ENCODE measurements at places on chromosomes 6 and 20. TPM values are rescaled to one million over a fixed set of nuclear protein-coding genes. Genes with fewer than 3 reads are reported as not detected.

RIPOR3 gene
- not detected for total RNA-seq

FAM229B gene
- 2.2 TPM for total RNA-seq

PTK6 gene
- 0.71 TPM for total RNA-seq

SRSF12 gene
- not detected for total RNA-seq

CCN6 gene
- total RNA-seq, result not detected

PCSK2 gene
- not detected for total RNA-seq

ALDH5A1 gene
- total RNA-seq, result 3.2 TPM

DHX16 gene
- 40.4 TPM for total RNA-seq

HLA-DOB gene
- total RNA-seq, result 2.4 TPM

SMPDL3A gene
- not detected for total RNA-seq

MCM3 gene
- 189 TPM for total RNA-seq

CAGE1 gene
- not detected for total RNA-seq

COL11A2 gene
- 1.3 TPM for total RNA-seq

RSPH4A gene
- 0.15 TPM for total RNA-seq

HLA-C gene
- 1,446 TPM for total RNA-seq

ERVFRD-1 gene
- total RNA-seq, result not detected

PKIG gene
- 5.1 TPM for total RNA-seq

DCDC2 gene
- total RNA-seq, result not detected

SNHG17 gene
- 40.8 TPM for total RNA-seq

GDAP1L1 gene
- not detected for total RNA-seq

ELOVL4 gene
- 1.1 TPM for total RNA-seq

SS18L1 gene
- total RNA-seq, result 19.7 TPM

IGF2R gene
- 65.0 TPM for total RNA-seq

GSTA1 gene
- total RNA-seq, result not detected

SLC22A1 gene
- 0.25 TPM for total RNA-seq

SDHAF4 gene
- total RNA-seq, result 11.1 TPM

CHRNA4 gene
- total RNA-seq, result not detected

KIF25 gene
- not detected for total RNA-seq

PLCB4 gene
- total RNA-seq, result not detected

NCOA6 gene
- total RNA-seq, result 32.3 TPM

KCNQ2 gene
- 0.12 TPM for total RNA-seq

KHDC1 gene
- total RNA-seq, result 5.0 TPM

COQ3 gene
- 8.3 TPM for total RNA-seq

CDSN gene
- not detected for total RNA-seq

MCHR2 gene
- total RNA-seq, result not detected

Measured in activated CD4-positive, alpha-beta T cell treated with anti-CD3 and anti-CD28 coated beads, Interleukin-2, amount 10 ng/mL, durations not matched to agents 7 days and 5 days (primary cell).